CD4-positive, alpha-beta T cell treated with Interleukin-4 for 1 hour (primary cell): ENCODE measurements at places on chromosomes 1 and 21.

DNA sequence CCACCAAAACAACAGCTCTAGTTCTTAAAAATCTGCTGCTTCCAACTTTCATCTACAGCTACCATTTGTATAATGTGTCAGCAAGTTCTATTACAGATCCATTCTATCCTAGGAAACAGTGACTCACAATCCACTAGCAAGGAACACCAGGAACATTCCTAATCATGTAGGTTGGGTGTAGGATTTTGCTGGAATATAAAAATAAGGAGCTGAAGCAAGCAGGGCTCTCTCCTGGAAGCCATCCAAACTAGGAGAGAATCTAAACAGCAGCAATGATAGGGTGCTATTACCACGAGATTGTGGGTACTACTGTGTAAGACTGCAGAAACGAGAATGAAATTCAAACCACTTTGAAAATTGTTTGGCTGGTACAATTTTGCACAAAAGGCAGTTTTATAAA is 135.0 kb downstream of the PTPN14 start:
- no peak for DNase-seq

GRCh38 chr1:22831729-22832413 is 121.2 kb downstream of the EPHB2 start:
- no peak for DNase-seq

DNA sequence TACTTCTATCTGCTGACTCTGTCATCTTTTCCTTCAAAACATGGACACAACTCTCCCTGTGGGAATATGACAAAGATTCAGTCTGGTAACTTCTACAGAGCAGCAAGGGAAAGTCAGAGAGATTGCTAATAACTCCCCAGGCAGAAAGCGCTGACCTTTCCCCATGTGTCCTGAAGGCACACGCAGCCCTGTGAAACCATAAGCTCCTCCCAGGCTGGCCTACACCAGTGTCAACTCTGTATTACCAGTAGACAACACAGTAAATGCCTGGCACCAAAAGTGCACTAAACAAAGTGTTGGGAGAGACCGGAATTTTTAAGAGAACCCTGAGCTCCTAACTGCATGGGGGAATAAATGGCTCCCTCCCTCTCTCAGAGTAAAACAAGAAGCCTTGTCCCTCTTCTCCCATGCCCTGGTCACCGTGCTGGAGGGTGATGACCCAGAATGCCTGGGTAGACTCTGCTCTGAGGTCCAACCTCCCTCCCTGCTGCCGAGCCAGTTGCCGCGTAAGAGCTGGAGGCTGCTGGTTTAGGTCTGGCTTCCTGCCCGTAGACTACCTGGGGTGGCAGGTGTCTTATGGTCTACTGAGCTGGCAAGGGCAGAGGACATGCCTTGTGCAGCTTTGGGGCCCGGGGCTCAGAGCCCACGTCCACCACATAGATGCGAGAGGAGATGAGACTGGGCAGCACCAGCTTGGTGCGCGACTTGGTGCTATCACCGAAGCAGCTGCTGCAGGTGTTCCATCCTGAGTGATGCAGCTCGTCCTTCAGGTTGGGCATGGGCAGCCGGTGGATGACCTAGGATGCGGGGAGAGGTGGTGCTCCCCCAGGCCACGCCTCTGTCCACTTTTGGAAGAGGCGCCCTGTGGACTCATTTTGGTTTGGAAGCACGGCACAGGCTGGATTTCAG is 3.9 kb downstream of the SELENBP1 start:
- no peak for DNase-seq

DNA sequence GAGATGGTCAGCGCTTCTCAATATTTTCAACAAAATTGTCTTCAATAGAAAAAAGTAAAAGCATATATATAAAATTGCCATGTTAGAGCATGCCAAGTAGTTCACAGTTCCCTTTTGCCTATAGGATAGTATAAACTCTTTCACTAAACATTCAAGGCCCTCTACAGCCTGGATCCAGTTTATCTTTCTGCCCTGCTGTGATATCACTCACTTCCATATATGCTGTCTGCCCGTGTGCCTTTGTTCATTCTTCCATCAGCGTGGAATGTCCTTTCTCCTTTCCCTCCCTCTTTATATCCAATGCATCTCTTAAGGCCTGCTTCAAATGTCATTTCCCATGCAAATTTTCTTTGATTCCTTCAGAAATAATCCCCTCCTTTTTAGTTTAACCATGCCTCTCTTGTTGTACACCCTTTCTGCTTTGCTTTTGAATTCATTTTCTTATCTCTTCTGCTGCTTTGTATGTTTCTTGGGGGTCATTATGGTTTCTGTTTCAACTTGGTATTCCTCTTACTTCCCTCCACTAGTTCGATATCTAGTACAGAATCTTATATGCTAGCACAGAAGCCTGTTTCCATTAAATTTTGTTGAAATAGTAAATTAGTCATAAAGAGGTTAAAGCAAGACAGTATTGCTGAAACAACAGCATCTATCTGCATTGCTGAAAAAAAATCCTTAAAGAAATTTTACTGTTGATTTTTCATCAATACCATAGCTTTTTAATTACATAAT is 44.7 kb downstream of the XCL2 start:
- no peak for DNase-seq

DNA sequence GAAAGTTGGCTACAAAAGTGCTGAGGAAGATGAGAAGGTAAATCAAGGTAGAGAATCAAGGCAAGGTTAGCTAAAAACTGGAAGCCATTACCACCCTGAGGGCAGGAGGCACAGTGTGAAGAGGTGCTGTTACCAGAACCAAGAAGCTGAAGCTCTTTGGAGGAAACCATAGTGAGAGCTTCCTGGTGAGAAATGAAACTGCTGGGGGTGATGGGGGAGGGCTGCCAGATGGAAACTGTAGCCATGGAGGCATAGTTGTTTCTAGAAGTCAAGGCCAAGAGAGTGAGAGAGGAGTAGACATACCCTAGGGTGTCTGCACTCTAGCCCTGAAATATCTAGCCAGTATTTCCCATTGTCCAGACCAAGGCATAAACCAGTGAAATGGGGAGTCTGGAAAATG is 28.7 kb downstream of the IFI44 start:
- DNase-seq = no peak

- DNase-seq = no peak
These were observed 159.5 kb downstream of the ST6GALNAC3 start for GRCh38 chr1:76234061-76234460.

- peak; percentile 10 for DNase-seq
These were observed 21.1 kb downstream of the PAX7 start for GRCh38 chr1:18651713-18652112.

DNA sequence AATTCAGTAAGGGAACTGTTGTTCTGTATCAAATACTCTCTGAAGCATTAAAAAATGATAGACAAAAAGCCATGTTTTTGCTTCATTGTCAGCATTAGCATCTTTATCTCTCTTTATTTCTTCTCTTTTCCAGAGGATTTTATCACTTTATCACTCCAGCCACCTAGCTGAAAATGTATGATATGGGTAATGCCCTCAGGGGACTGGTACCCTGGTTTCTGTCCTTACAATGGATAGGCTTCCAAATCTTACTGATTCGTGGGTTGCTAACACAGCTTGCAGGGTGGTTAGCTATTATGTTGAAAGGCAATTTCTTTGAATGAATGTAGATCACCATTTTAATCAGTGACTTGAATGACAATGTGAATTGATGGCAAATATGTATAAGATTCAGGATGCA is 23.3 kb upstream of the HRNR start:
- DNase-seq = no peak

GRCh38 chr21:33966324-33966949 is 50.8 kb upstream of the ATP5PO start:
- DNase-seq = no peak

DNA sequence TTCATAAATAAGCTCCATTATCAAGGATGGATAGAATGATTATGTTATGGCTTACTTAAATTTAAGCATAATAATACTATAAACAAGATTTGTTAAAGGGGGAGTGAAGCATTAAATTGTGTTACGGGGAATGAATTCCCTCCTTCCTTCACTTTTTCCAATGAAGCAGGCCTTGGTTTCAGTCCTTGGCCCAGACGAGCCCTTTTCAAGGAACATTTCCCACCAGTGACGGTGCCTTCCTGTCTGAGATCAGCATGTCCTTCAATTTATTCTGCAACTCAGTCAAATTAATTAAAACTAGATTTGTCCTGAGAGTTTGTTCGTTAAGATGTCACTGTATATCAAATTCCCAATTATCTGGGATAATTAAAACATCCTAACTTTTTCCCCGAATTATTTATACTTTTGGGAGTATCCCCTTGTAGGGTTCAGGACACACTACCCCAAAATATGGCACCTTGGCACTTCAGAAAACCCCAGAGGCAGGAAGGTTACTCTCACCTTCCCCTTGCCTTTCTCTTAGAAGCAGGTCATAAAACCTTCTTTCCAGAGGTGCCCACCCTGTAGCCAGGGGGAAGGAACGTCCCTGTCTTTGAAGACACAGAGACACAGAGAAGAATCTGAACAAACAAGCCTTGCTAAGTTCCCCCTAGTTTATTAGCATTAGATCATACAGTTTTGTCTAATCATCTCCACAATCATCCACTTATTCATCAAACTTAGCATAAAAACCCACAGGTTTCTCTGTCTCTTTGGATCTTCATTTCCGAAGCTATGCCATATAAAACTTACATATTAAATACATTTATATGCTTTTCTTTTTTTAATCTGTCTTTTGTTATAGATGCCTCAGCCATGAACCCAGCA is 86.2 kb upstream of the ARHGAP29 start:
- DNase-seq = no peak

DNA sequence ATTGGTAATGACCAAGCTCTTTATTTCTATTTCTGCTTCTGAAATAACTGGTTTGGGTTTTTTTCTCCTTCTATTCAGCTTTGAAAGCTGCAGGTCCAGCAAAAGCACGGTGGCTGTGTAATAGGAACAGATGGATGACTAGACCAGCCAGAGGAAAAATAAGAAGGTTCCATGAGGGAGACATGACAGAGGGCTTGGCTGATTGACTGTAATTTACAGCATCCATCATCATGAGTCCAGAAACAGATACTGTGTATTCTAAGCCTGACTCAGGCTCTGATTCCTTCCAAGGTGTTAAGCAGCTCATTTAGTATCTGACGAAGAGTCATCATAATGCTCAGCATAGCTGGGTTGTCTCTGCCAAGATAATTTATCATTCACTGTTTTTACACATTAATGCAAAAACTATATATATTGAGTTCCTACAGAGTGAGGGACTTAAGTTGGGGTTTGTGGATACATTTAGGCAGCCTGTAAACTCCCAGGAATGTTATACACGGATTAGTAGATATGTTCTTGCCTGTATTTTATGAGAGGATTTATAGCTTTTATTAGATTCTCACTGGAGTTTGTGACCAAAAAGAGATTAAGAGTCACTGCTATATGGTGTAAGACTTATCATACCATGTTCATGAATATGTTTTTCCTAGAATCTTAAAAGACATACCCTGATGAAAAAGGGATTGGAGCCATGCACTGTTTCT is 72.6 kb downstream of the SGIP1 start:
- no peak for DNase-seq

DNA sequence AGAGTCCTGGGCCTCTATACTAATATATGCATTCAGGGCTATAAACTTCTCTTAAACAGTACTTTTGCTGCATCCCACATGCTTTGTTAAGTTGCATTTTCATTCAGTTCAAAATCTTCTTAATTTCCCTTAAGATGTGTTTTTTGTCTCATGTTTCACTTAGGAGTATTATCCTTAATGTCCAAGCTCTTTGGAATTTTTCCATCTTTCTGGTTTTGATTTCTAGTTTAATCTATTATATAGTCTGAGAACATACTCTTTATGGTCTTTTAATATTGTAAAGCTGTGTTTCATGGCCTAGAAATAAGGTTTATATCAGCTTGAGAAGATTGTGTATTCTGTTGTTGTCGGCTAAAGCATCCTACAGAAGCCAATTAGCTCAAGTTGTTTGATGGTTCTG is 1041.8 kb downstream of the PLA2G4A start:
- no peak for DNase-seq

DNA sequence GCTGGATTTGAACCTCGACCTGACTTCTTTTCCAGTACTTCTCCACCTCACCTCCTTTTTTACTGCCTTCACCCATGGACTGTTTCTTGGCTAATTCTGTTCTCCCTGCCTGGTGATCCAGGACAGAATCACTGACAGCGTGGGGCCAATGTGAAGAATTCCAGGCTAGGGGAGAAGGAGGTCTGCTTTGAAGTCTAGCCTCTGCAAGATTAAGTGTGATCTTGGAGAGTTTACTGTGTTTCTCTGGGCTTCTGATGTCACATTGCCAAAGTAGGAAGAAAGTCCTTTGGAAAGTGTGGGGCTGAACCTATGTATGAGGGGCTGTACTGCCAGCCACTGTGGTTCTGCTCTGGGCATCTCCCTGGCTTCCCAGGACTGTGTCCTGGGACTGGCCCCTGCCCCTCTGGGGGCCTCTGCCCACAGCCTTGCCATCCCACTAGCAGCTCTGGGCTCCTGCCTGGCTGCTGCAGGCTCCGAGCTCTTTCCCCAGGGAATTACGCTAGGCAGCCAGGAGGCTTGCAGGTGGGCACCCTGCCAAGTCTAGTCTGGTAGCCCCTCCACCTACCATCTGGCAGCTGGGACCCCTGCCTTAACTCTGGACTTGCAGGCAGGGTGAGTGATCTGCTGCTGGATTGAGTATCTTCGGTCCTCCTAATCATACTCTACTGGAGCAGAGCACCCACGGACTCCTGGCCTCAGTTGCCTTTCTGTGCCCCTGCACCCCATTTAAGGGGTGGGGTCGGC is 52.2 kb downstream of the YARS1 start:
- DNase-seq = no peak

GRCh38 chr1:172383536-172383935 is 36.9 kb upstream of the C1orf105 start:
- DNase-seq = no peak

- DNase-seq = no peak
These were observed 19.0 kb downstream of the MRPS6 start for GRCh38 chr21:34092262-34092921.

DNA sequence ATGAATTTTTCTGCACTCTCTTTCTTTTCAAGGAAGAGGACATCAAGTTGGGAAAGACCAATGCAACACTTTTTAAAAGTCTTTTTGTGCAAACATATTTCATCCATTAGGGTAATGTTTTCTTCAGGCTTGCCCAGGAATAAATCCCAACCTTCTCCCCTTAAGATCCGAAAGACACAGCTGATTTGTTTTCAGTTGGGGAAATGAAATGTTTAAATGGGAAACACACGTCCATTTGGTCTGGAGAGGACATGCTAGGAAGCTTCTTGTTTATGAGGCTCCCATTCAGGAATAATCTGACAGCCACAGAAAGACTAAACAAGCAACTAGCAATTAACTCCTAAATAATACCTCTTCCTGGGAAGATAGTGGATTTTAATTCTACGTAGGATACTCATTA is 91.9 kb downstream of the PRRX1 start:
- DNase-seq = no peak

GRCh38 chr1:41171266-41171874 is 70.7 kb downstream of the SCMH1 start:
- DNase-seq = no peak

- no peak for DNase-seq
These were observed 251.3 kb downstream of the PCP4 start for GRCh38 chr21:40118527-40118926.

- DNase-seq = no peak
These were observed 19.2 kb upstream of the PEX10 start for GRCh38 chr1:2431518-2431917.

GRCh38 chr1:50968821-50969610 is 1.0 kb upstream of the CDKN2C start:
- peak; percentile 28 for DNase-seq
